ENCODE measurements at places on chromosomes 5 and 9.
A peak's percentile ranks its signal among the peaks of the same experiment; 100 is the strongest.

DNA sequence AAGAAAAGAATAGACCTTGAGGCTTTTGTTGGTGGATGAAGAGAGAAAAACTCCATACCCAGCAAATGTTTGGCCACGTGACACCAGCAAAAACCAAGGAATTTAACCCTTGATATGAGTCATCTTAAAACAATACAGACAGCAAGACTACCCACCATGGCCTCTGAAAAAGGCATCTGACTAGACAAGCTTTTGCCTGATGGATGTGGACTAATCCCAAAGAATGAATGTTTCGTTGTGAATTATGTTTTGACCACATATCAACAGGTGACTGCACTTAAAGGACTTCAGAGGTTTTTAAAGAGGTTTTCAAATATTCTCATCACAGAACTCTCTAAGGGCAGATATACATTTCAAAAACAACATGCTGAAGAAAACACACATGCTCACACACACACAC lies 33.0 kb upstream of the SLC1A3 start:
- DNase-seq, result peak; percentile 6

DNA sequence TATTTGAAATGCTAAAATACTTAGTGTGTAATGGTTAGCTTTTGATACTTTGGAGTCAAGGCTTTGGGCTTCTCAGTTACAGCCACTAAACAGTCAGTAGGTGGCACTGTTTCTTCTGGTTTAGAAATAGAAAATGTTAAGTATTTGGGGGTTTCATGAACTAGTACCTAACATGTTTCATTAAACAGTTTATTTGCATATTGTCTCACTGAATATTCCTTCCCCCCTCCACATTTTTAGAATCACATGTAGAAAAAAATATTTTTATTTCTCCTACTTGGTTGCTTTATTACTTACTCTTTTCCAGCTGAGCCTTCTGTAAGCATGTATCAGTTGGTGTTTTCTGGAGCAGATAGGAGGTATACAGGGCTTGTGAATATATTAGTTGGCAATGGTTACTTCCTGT lies 48.0 kb downstream of the IPO11 start:
- DNase-seq, result peak; percentile 53

GRCh38 chr9:127921557-127922120 lies 4.8 kb upstream of the ST6GALNAC4 start:
- peak; percentile 42 for DNase-seq

DNA sequence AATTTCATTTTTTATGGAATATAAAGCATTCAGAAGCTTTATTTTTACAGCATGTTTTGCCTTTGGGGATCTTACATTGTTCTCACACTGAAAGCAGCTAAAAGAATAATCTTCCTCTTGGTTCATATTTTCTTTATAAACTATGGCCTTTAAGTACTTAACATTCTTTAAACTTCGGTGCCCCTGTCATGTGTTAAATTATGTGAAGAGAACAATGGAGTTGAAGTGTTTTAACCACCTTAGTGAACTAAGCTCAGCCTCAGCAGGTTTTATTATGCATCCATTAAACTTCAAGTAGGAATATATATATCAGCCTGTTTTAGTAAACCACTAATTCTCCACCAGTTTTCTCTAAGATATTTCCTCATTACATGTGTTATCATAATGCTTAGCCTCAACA lies 371.4 kb upstream of the CDH18 start:
- DNase-seq, result no peak

DNA sequence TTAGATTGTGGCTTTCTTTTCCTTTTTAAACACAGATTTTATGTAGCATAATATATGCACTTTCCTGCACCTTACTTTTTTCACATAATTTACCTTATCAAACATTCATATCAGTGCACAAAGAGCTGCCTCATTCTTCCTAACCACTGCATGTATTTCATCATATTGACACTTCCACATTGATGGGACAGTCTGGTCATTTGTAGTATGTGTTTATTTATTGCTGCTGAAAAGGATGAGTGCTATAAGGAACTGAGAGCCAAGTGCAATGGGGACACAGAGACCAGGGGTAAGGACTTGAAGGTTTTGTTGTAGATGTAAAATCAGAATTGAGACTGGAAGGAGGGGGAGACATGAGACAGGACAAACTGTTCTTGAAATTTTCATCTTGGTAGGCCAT lies 193.8 kb downstream of the SMARCA2 start:
- DNase-seq, result no peak

GRCh38 chr5:113186061-113186460 lies 209.5 kb downstream of the DCP2 start:
- DNase-seq, result no peak

DNA sequence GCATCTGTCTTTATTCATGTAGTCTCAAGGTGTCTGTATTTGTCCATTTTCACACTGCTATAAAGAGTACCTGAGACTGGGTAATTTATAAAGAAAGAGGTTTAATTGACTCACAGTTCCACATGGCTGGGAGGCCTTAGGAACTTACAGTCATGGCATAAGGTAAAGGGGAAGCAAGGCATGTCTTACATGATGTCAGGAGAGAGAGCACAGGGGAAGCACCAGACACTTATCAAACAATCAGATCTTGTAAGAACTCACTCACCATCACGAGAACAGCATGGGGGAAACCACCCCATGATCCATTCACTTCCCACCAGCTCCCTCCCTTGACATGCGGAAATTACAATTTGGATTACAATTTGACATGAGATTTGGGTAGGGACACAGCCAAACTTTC lies 44.2 kb downstream of the NLN start:
- DNase-seq, result no peak

- DNase-seq, result no peak
Measured at GRCh38 chr5:144179226-144179625, 8.6 kb downstream of the KCTD16 start.

DNA sequence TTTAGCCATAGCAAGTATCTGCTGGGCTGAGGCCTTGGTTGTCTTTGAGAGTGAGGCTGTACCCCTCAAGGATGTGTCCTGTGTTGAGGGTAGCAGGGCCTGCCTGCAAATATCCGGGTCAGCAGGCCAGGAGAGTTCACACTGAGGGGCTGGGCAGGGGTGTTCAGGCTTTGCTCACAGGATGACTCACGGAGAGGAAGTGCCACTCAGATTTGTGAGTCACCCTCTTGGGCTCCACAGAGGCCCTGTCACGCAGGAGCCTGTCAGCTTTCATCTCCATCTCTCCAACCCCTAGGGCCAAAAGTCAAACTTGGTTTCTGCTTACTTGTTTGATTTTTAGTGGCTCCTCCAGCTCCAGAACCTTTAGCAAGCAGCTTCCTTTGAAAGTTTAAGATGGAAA lies 211.5 kb downstream of the SEC61B start:
- DNase-seq, result peak; percentile 77

DNA sequence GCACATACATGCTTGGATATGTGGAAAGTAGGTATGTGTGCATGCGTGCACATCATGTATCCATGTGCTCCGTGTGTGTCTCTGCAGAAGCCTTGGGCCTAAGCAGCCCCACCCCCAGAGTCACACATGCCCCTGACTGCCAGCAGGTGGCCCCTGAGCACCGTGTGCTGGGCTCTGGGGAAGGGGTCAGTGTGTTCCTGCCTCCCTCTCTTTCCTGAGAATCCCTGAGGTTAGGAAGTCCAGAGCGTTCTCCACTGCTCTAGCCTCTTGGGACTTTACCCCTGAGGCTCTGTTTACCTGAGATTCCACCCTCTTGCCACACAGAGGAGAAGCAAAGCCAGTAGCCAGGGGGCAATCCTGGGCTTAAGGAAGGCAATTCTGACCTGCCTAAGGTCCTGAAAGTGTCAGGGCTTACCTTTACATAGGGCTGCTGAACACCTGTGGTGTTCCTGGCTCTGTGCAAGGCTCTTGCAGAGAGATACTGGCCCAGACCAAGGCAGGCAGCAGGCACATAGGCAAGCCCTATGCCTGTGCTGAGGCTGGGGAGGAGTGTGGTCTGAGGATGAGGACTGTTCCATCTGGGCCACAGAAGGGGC lies 207.3 kb downstream of the TMEM38B start:
- DNase-seq, result peak; percentile 57

- DNase-seq, result no peak
Measured at GRCh38 chr5:168948746-168949145, 352.2 kb downstream of the SLIT3 start.

- DNase-seq, result no peak
Measured at GRCh38 chr9:3656224-3656623, 130.4 kb upstream of the RFX3 start.

GRCh38 chr5:142080248-142080647 lies 28.3 kb upstream of the NDFIP1 start:
- DNase-seq, result no peak

GRCh38 chr9:87556039-87556438 lies 58.4 kb downstream of the DAPK1 start:
- DNase-seq, result no peak

DNA sequence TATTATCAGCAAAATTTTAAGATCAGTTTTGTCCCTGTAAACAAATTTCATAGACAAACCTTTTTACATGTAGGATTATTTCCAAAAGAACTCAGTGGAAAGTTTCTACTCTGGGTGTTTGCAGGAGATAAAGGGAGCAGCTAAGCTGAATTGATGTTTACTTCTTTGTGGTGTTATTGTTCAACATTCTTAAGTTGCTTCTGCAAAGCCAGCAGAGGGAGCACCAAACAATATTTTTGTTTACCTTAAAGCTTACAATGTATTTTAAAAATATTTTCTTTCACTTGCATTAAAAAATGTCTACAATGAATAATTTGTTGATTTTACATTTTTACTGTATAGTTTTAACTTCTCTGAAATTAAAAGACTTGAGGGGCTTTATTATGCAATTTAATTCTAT lies 135.4 kb downstream of the ATG10 start:
- DNase-seq, result no peak
